ENCODE measurements at places on chromosomes 2 and 18.

DNA sequence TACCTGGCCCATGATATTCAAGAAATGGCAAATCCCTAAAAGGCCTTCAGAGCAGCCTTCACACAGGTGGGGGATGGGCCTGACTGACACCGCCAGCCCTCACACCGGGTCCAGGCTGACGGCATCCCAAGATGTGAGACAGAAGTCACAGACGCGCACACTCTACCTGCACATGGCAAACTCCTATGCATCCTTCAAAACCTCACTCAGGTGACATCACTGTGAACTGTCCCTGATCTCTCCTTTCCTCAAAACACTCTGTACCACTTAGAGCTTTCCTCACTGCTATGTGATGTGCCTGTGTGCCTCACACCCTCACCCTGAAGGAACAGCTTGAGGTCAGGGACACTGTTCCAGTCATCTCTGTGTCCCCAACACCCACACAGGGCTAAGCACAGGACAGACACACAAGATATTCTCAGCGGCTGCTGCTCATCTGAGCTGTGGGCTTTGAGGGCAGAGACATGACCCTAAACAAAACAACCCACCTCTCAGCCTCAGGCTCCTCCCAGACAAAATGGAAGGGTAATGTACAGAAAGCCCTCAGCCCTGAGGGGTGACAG, 27.5 kb downstream of the BIN1 start:
- H3K4me3 ChIP-seq, result peak overlapping the region; percentile 94
- DNase-seq, result no peak
- H3K4me1 ChIP-seq, result peaks cover 60% of the 10 kb centered on the region
- no peaks in the 10 kb centered on the region for H3K27me3 ChIP-seq
- H3K36me3 ChIP-seq, result peaks cover 11% of the 10 kb centered on the region
- H3K27ac ChIP-seq, result peak overlapping the region; percentile 99

DNA sequence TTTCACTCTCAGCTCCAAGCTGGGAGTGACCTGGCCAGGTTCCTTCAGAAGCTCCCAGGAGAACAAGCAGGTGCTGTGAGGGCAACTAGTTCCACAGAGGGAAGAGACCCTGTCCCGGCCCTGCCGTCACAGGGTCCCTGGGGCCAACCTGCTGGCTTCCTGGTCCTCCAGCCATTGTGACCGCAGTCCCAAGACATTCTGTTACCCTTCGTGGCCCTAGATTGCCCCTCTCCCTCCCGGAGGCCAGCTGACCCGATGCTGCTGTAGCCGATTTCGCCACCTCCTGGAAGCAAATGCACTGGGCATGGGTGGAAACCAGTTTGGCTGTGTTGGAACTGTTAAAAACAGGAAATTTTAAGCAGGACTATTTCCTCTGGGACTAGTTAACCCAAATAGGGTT, 55.4 kb downstream of the EPAS1 start:
- peak overlapping the region; percentile 96 for H3K27ac ChIP-seq
- peaks cover 24% of the 10 kb centered on the region for H3K36me3 ChIP-seq
- peaks cover 72% of the 10 kb centered on the region for H3K4me1 ChIP-seq
- peak overlapping the region; percentile 84 for H3K4me3 ChIP-seq
- H3K27me3 ChIP-seq, result no peaks in the 10 kb centered on the region

DNA sequence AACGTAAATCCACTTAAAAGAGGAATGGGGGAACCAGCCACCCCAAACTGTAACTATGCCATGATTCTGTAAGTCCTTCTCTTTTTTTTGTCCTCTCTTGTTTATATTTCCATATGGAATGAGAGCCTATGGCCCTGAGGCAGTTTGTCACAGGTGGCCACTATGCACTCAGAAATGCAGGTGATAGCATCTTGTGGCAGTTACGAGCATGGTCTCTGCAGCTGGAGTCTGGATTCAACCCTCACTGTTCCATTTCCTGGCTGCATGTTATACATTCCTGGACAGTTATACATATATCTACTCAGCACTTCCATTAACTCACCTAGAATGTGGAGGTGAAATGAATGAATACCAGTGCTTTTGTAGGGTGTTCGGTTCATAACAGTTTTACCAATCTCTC, 291.5 kb upstream of the FANCL start:
- H3K4me1 ChIP-seq, result no peaks in the 10 kb centered on the region
- H3K27me3 ChIP-seq, result peaks cover 3% of the 10 kb centered on the region

DNA sequence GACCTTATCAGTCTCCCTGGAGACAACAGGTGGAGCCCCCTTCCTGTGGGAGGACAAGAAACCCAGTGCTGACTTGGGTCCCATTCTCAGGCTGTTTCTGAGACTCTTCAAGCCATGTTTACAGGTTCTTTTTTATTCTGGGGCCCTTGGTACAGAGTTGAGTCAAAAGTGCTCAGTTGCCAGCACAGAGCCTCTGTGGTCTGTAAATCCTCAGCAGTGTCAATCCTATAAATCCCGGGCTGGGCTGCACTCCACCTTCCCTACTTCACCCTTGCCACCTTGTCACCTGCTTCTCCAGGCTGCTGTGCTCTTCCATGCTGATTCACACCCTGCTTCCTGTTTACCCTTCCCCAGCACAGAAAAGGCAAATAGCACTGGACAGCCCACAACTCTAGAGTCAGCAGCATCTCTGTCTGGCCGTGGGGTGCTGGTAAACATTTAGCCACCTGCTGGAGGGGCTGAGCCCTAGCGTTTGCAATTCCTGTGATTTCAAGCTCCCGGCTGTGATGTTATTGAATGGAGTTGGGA, 74.7 kb downstream of the TNFRSF11A start:
- peaks cover 10% of the 10 kb centered on the region for H3K4me1 ChIP-seq
- H3K27ac ChIP-seq, result peak overlapping the region; percentile 9
- H3K27me3 ChIP-seq, result peaks cover 8% of the 10 kb centered on the region
- H3K36me3 ChIP-seq, result no peaks in the 10 kb centered on the region

- H3K4me3 ChIP-seq, result no peak overlapping the region
- no peaks in the 10 kb centered on the region for H3K27me3 ChIP-seq
Observed at GRCh38 chr2:127087791-127088495, 19.0 kb downstream of the BIN1 start.

- no peaks in the 10 kb centered on the region for H3K36me3 ChIP-seq
- no peak for DNase-seq
- no peaks in the 10 kb centered on the region for H3K4me1 ChIP-seq
- H3K27me3 ChIP-seq, result peaks cover 31% of the 10 kb centered on the region
- no peak overlapping the region for H3K4me3 ChIP-seq
Observed at GRCh38 chr18:48441405-48441881, 32.3 kb upstream of the ZBTB7C start.

- peaks cover 3% of the 10 kb centered on the region for H3K36me3 ChIP-seq
- DNase-seq, result no peak
- H3K27ac ChIP-seq, result no peak overlapping the region
- no peaks in the 10 kb centered on the region for H3K27me3 ChIP-seq
- H3K4me1 ChIP-seq, result no peaks in the 10 kb centered on the region
Observed at GRCh38 chr18:56987236-56987635, 159.7 kb upstream of the BOD1L2 start.

DNA sequence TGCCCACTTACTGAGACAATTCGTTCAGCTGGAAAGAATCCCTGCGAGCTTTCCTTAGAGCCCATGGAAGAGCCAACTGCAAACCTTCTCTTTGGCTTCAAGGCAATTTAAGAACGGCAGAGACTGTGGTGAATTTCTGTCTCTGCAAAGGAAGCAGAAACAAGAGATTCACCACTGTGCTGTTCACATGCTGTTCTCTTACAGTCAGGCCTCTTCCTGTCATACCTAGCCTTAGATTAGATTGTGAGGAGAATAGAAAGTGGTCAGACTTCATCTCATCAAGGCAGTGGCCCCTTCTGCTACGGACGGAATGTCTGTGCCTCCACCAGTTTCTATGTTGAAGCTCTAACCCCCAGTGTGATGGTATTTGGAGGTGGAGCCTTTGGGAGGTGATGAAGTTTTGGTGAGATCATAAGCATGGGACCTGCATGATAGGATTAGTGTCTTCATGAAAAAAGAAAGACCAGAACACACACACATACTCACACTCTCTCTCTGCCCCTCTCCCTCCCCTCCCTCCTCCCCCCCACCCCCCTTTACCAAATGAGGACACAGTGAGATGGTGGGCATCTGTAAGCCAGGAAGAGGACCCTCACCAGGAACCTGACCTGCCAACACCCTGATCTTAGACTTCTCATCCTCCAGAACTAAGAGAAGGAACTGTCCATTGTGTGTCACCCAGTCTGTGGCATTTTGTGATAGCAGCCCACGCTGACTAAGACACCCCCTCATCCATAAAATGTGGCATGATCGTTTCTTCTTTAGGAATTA, 45.6 kb upstream of the NRP2 start:
- H3K27me3 ChIP-seq, result peaks cover 5% of the 10 kb centered on the region
- DNase-seq, result no peak
- H3K36me3 ChIP-seq, result no peaks in the 10 kb centered on the region
- peak overlapping the region; percentile 88 for H3K27ac ChIP-seq
- H3K4me1 ChIP-seq, result peaks cover 10% of the 10 kb centered on the region
